Peyer's patch (tissue), 4 donors: ENCODE measurements at places on chromosomes 3 and 15.

GRCh38 chr3:177358091-177358976 lies 161.1 kb upstream of the TBL1XR1 start:
- peak; percentile 75 for DNase-seq

GRCh38 chr3:81920816-81921215 lies 159.4 kb upstream of the GBE1 start:
- no peak for DNase-seq

DNA sequence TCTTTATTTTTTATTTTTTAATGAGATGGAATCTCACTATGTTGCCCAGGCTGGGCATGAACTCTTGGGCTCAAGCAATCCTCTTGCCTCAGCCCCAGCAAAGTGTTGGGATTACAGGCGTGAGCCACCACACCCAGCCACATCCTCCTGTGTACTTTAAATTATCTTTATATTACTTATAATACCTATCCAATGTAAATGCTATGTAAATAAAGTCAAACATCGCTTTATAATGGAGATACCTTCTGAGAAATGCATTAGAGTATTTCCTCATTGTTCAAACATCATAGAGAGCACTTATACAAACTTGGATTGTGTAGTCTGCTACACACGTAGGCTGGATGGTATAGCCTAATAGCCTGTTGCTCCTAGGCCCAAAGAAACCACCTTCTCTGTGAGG lies 41.4 kb upstream of the MAGI1 start:
- no peak for DNase-seq

GRCh38 chr15:79832367-79833120 lies 64.3 kb downstream of the MTHFS start:
- DNase-seq = no peak

DNA sequence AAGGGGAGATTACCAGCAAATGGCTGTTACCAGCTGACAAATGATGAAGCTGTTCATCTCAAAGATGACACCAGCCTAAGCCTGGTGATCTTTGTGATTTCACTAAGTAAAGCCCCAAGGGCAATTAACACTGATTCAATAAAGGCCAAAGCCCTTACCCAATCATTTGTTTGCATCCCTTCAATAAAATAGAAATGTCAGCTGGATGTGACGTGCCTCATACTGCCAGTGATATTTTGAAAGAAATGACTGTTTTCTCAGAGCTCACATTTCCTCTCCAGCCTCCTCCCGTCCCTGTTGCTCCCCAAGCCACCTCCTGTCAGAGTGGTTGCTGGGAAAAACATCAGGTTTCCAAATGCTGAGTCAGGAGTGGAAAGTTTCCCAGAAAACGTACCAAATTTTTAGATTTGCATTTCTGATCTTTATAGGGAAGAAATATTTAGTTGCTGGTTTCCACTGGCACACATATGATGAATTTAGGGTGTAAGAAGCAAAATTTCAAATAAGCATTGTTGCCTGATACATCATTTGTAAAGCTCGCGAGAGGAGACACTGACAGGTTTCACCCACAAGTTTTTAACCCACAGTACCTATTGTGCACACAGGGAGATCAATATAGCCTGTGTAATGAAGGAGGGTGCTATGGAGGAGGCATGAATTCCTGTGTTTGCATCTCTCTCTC lies 21.0 kb downstream of the C2CD4A start:
- no peak for DNase-seq

DNA sequence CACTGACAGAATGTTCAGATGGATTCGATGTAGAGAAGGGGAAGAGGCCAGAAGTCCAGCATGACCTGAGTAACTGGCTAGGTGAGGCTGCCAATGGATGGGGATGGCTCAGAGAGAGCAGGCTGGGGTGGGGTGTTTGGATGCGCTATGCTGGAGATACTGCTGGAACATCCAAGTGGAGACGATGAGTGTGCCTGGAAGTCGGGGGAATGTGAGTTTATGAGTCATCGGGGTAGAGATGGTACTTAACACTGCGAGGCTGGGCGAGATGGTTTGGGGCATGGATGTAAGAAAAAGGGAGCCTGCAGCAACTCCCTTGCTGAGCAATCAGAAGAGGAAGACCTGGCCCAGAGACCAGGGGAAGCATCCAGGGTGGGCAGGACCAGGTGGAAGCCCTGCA lies 180.7 kb downstream of the SLCO3A1 start:
- no peak for DNase-seq

DNA sequence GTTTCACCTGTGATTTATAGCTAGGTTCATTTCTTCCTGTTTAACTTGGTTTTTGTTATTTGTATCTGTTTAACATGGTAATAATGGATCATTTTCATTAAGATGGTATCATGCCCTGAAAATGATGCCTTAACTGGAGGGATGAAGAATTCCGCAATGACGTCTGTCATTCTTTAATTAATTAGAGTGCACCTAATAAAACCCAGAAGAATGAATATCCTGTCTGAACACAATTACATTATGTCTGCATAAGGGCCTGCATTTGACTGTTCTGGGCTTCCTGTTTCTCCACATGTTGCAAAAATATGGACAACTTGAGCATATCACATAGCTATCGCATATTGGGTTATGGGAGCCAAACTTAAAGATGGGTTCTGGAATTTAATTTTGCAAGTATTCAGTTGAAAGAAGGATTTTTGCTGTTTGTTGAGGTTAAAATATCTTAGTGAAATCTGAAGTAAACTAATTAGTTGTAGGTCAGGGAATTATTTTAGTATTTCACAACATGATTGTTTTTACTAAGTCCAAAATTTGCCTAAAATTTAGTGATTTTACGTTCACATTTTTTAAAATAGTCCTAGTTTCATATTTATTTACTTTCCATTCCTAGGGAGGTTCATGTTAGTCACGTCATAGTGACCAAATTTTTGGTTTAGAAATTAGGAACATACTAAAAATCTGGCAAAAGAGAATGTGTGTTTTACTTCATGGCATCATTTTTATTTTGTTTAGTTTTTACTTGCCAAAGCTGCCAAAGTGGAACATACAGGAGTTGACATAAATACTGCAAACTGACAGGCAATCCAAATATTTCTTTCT lies 321.0 kb upstream of the TGFBR2 start:
- DNase-seq = no peak

- DNase-seq = no peak
These were observed 548 bp upstream of the PSMD6 start for GRCh38 chr3:64023861-64024223.

DNA sequence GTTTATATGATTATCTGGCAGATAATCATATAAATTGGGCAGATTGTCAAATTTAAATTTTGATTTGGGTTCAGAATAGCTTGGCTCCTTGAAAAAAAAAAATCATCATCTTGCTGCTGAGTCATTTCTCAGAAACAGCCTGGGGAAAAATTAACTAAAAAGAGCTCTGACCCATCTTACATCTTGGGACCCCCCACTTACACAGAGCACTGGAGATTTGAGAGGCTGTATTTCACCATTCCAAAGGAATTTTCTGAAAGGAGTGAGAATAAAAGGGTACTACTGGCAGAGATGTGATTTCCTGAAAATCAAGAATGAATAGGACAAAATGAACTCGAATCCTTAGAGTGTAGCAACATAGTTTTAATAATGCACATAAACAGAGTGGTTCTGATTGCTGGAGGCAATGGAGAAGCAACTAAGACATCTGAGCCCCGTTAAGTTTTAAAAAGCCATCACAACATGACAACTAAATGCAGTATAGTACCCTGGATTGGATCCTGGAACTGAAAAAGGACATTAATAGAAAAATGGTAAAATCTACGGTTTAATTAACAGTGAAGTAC lies 97.5 kb downstream of the RFTN1 start:
- DNase-seq = no peak

- DNase-seq = no peak
These were observed 13.8 kb upstream of the NMNAT3 start for GRCh38 chr3:139691619-139692018.

- no peak for DNase-seq
These were observed 36.4 kb upstream of the PARL start for GRCh38 chr3:183921096-183921495.

DNA sequence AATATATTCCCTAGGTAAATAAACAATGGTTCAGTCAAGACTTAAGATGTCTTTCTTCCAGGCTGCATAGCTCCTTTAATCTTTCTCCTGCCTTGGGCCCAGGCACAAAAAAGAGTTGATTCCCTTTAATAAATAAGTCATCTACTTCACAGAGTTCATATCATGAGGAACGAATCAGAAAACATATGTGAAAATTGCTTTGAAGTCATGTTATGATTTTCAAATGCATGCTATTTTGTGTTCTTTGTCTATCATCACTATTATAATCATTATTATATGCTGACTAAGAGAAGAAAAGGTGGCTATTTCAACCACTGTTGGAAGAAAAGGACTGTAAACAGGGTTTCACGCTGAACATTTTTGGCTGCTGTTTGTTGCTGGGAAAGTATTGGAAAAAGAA lies 70.4 kb downstream of the LSAMP start:
- DNase-seq = no peak

DNA sequence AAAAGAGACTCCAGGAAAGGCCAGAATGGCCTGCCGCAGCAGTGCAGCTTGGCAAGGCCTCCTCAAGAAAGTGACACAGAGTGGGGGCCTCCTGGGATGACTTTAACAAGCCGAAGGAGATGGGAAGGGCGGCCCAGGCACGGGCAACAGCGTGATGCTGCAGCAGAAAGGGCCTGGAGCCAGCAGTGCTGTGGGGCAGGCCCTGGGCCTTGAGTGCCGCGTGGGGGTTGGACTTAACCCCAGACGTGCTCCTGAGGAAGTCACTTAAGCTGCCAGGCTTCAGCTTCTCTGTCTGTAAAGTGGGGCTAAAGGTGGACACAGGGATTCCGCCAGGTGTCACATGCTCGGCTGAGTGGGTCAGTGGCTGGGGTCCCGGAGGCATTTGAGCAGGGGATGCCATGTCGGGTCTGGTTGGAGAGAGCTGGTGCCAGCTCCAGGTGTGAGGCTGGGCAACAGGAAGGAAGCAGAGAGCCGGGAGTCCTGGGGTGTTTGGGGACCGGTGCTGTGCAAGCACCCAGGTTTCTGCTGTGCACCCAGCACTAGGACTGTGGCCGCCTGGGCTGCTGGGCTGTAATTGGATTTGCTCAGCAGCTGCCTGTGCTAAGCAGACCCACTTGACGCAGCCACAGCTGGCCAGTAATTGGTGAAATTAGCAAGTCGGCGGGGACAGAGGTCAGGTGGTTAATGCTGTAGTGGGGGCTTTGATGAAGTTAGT lies 7.8 kb downstream of the DNAJB8 start:
- DNase-seq = no peak

DNA sequence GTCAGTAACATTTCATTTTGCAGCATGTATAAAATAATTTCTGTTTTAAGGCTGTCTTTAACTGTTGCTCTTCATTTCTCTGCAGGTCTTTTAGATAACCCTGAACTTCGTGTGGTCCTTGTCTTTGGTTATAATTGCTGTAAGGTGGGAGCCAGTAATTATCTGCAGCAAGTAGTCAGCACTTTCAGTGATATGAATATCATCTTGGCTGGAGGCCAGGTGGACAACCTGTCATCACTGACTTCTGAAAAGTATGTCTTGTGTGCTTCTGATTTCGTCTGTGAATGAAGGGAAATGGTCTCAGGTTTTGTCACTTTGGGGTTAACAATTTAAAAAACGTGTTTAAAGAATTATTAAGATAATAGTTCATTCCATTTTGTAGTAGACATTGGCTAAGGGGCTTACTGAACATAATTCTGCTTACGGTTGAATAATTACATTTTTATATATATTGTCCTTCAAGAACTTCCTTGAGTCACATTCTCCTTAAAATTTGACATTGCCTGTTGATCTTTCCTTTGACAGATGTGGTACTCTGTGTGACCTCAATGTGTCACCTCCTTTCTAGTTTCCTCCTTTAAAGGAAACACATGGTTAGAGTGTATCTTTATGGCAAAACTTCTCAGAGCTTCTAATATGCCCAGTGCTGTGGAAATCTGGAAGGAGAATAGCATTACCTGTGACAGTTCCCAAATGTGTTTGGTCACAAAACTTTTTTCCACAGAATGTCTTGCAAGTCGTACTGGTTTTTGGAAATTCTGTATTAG lies 26.3 kb downstream of the FBXO22 start:
- no peak for DNase-seq

- DNase-seq = peak; percentile 49
These were observed 11.3 kb upstream of the IQGAP1 start for GRCh38 chr15:90376789-90377188.

GRCh38 chr15:101491734-101492640 lies 2.5 kb upstream of the PCSK6 start:
- DNase-seq = no peak

GRCh38 chr3:73332558-73332957 lies 271.1 kb downstream of the EBLN2 start:
- no peak for DNase-seq

DNA sequence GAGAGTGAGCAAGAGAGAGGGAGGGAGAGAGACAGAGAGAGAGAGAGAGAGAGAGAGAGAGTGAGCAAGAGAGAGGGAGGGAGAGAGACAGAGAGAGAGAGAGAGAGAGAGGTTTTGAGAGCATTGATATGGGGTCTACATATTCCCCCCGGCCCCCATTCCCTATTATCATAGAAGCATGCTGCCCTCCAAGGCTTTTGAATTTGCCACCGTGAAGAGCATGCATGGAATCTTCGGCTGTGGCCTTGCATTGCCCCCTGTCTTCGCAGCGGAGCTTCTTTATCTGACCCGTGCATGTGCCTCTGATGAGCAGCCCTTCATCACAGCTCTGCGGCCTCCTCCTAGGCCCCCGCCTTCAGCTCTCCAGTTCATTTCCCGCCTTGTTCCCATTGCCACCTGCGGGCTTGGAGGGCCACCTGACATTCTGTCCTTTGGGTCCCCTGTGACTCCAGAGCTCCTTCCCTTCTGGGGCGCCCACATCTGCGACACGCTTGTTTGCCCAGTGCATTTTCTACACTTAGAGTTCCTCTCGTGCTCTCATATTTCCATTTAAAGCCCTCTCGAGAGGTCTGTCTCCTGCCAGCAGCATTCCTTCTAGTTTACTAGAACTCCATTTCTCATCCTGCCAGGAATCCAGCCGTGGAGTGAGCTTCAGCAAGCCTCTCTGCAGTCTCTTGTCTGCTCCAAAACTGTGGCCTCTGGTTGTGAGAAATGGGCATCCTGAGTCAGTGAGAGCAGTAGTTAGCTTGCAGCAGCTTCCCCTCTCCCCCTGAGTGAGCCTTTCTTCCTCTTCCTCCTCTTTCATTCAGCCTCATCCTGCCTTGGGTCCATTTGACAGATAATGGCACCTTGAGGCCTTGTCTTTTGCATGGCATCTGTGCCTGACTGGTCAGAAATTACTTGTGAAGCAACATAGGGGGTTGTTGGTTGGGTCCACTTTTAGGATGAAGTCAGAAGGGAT lies 25.3 kb downstream of the LPP start:
- DNase-seq = no peak

GRCh38 chr15:73990250-73991005 lies 1.7 kb downstream of the STOML1 start:
- no peak for DNase-seq

- DNase-seq = no peak
These were observed 115.7 kb upstream of the PRTG start for GRCh38 chr15:55858661-55859060.
